ENCODE measurements at places on chromosomes 2 and 18.

GRCh38 chr2:199463708-199464605 lies 6.2 kb upstream of the SATB2 start:
- peak; percentile 70 for DNase-seq

DNA sequence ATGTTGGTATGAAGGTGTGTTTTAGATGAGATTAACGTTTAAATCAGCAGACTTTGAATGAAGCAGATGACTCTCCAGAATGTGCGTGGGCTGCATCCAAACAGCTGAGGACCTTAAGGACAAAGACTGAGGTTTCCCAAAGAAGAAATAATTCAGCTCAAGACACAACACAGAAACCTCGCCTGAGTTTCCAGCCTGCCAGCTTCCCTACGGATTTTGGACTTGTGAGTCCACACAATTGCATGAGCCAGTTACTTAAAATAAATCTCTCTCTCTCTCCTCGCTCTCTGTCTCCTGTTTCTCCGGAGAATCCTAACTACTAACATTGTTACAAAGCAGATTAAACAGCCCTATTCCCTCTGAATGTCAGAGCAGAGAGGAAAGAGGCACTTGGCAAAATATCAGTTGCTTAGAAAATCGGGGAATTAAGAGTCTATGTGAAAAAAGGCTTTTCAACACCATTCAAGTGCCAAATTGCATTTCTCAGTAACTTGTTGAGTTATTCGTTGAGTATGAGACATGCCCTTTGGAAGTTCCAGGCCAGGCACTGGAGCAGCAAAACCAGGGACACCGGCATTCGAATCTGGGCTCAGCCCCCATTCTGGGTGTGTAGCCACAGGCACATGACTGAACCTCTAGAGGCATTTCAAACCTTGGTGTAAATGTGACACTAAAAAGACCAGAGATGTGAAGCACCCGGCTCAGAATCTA lies 174.6 kb upstream of the PID1 start:
- DNase-seq = peak; percentile 43

- DNase-seq = no peak
Observed at GRCh38 chr2:207154556-207155510, 10.9 kb downstream of the KLF7 start.

DNA sequence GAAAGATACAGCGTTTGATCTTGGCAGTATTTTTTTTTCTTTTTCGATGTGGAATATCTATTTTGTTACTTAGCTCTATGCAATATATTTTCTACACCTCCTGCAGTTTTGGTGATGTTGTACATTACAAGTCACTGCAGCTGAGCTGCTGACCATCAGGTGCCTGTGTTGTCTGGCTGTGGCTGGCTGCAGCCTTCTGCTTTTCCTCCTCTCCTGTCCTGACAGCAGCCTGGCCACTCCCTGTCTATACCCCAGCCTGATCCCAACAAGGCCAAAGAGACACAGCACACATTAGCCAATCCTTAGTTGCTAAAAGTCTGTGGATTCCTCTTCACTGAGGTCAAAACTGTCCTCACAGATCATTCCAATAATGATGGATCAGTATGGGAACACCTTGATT lies 222.3 kb downstream of the MYT1L start:
- DNase-seq = no peak

DNA sequence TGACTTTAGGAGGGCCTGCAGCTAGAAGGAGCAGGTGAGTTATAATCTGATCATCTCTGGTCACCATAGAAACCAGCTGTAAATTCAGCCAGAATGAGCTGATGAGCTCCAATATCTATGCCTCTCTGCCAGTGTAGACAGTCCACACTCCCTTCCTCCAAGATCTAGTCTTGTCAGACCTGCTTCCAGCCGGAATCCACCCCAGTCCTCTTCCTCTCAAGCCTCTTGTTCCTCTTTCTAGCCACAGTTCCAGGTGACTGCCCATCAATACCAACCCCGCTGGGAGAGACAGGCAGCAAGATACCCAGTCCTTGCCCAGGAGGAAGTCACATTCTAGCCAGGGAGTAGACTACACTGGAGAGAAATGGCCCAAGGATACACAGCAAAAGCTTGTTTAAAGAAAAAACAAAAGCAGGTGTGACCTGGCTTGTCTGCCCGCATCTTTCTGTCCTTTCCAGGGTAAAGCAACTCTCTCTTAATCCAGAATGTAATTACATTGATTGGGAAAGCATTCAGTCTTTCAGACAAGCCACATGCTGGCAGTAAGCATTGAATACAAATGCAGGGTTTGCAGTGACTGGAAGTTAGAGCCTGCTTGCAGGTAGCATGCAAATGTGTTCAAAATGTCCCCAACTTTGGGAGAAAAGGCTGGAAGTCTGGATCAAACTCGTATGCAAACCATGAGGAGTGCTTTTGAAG lies 9.0 kb upstream of the SLC35F6 start:
- DNase-seq = no peak

GRCh38 chr2:120819720-120820210 lies 84.1 kb downstream of the GLI2 start:
- DNase-seq = no peak

DNA sequence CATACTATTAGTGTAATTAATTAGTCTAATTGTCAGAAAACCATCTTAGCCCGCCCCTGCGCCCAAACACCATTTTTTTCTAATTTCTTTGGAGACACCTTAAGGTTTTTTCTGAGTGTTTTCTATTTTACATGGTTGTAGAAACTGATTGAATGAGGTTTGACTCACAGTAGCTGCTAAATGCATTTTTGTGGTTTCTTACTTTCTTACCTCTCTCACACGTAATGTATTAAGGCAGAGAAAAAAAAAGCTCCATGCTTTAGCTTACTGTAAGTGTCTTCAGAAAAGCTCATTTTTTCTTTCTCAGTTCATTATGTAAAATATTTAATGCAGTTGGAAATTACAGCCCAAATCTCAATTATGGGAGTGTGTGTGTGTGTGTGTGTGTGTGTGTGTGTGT lies 548.5 kb upstream of the LRRTM4 start:
- DNase-seq = no peak
